T-helper 1 cell (primary cell): ENCODE measurements at places on chromosomes 3 and 15.

- DNase-seq: no peak
These were observed 13.5 kb upstream of the TSC22D2 start for GRCh38 chr3:150394606-150395005.

DNA sequence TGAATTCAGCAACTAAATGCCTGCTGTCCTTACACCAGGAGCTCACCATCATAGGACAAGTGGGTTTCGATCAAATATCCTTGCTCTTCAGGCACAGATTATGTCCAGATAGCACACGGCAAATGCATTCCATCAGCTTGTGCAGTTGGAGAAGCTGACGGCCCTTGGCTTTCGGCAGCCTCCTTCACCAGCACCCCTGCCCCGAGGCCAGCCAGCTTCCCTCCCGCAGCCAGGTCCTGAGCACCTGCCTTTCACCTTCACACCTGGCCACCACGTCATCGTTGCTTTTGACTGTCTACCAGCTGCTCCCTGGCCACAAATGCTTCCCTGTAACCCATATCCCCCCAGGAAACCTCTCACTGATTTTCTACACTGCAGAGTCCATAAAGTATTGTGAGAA, 355.5 kb downstream of the OCA2 start:
- DNase-seq: no peak

DNA sequence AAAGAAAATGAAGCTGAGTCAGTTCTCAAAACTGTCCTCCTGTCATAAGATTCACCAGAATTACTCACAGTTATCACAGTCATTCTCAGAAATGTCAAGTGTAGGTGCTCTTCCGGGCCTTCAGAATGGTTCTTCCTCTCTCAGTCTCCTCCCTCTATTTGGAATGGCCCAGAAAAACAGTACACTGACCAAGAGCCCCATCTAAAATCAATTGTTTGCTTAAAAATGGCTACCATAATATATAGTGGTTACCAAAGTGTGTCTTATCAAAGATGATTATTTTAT, 99.8 kb downstream of the MECOM start:
- DNase-seq: no peak

DNA sequence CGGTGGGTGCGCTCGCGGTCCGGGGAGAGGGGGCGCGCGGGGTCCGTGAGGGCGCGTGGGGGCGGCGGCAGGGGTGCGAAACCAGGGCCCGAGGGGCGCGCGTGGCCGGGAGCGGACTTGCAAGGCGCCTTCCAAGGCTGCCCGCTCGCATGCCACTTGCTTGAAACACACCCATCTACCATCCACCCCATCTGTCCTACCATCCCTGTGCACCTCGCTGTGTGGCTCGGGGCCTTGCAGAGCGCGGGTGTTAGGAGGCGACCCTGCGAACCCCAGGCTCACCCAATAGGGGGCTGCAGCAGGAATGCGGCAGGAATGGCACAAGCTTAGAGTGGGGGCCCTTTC, 240 bp downstream of the CFAP100 start:
- DNase-seq: no peak

- DNase-seq: no peak
These were observed 61.4 kb downstream of the CHRNA7 start for GRCh38 chr15:32091505-32092380.

DNA sequence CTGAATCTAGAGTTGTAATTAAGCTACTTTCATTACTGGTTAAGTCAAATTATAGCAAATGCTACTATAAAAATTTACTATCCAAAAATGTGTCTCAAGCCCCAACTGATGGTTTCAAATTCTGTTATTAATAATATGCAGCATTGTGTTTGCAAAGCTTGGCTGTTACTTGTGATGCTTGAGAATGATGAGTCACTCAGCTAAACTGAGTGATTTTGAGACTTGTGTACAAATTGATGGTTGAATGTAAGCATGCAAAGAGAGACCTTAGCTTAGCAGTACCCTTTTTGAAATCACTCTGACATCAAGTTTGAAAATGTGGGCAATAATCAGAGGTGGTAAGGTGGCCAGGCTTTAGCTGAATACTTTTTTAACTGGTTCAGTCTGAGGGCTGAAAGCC, 27.6 kb downstream of the OPA1 start:
- DNase-seq: no peak
